HFFc6 (cell line): ENCODE measurements at places on chromosomes 7 and 10. TPM values are rescaled to one million over a fixed set of nuclear protein-coding genes. Genes with fewer than 3 reads are reported as not detected.

Gene TFPI2
- 34.9 to 85.6 TPM (median 56.0 TPM) in 3 replicates for total RNA-seq

Gene PYROXD2
- total RNA-seq = 9.5 to 12.6 TPM (median 9.9 TPM) in 3 replicates

Gene HTR5A
- total RNA-seq = not detected in 3 replicates

Gene CXCL12
- total RNA-seq = 114 to 189 TPM (median 120 TPM) in 3 replicates

Gene POLR3A
- 19.4 to 22.0 TPM (median 20.7 TPM) in 3 replicates for total RNA-seq

Gene SCRN1
- 142 and 159 TPM in 2 replicates for total RNA-seq

Gene GPER1
- total RNA-seq = 4.8 to 7.9 TPM (median 6.1 TPM) in 3 replicates

Gene NEBL
- total RNA-seq = not detected in 2 replicates

Gene LSM5
- 51.1 and 63.2 TPM in 2 replicates for total RNA-seq

Gene NPC1L1
- total RNA-seq = not detected in 3 replicates

DNA sequence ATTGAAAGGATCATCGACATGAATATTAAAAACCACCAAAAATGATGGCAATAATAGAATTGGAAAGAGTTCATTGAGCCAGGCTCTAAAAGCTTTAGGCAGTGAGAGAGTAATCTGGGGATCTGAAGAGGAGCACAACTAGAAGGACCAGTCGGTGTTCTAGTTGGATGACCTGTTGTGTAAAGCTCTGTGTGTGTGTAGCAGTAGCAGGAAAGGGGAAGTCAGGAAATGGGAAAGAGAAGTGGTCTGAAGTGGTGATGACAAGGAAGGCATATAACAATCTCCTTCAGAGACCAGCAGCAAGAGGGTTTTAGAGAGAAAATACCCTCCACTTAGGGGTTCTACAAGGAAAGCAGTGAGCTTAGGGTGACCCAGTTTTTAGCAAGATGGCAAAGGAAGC, 539.2 kb downstream of the HTR7 start:
- no peaks in the 10 kb centered on the region for H3K27me3 ChIP-seq
- H3K4me1 ChIP-seq = peaks cover 28% of the 10 kb centered on the region
- H3K27ac ChIP-seq = no peak overlapping the region
- H3K4me3 ChIP-seq = no peak overlapping the region
- no peaks in the 10 kb centered on the region for H3K36me3 ChIP-seq

DNA sequence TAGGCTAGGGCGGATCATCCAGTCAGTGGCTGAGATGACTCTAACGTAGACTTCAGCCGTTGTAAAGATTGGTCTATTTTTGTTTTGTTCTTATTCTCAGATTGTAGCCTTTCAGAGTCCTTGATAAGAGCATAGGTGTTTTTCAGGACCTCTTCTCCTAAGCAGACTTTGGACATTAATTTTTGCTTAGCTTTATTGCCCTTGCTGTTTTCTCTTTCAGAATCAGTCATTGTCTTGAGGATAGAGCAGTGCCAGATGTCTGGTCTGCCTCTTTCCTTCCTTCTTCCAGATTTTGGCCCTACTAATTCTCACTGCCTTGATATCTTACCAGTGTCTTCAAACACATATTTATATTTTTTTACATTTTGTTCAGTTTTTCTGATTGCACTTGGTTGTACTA, 49.5 kb downstream of the C1GALT1 start:
- H3K27ac ChIP-seq = no peak overlapping the region
- H3K4me3 ChIP-seq = no peak overlapping the region
- H3K4me1 ChIP-seq = peaks cover 33% of the 10 kb centered on the region
- H3K27me3 ChIP-seq = no peaks in the 10 kb centered on the region
- peaks cover 16% of the 10 kb centered on the region for H3K36me3 ChIP-seq
- no peak for DNase-seq

DNA sequence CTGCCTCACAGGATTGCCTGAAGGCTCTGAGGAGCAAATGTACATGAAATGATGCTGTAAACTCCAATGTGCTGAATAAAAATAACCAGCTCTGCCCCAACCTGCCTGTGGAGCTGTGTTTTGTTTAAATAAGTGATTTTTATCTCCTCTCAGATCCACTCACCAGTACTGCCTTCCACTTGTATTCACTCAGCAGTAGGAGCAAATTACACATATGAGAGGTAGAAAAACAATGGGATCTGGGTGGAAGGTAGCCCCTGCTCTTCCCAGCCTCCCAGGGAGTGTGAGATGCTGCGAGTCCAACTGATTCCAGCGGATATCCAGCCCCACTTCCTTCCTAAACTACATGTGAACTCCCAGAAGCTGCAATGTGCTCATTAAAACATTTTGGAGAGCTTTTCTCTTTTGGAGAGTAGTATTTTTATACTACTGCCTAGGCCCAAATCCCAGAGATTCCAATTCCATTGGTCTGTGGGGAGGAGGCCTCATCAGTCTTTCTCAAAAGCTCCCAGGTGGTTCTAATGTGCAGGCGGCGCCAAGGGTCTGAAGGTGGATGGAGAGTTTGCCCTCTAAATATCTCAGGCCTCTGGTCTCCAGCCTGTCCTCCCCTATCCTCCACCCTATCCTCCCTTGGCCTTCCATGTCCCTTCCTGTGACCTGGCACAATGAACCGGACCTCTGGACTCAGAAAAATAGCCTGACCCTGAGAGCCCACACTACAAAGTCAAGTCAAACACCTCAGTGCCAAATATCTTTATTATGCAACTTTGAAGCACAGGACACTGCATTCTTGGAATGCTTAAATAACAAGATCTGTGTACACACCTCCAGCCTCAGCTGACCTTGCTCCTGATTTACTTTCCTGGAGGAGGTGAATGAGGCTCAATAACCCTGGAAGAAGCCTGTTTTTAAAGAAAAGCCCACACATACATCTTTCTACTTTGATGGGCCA, 46.2 kb downstream of the CPVL start:
- no peaks in the 10 kb centered on the region for H3K36me3 ChIP-seq
- H3K27ac ChIP-seq = no peak overlapping the region
- H3K4me1 ChIP-seq = no peaks in the 10 kb centered on the region
- peaks cover 2% of the 10 kb centered on the region; the same call in 1 of the 2 replicates for H3K27me3 ChIP-seq

- H3K4me1 ChIP-seq = peaks cover 47% of the 10 kb centered on the region
- H3K27ac ChIP-seq = peak overlapping the region; percentile 80
- DNase-seq = peak; percentile 76
- H3K4me3 ChIP-seq = no peak overlapping the region
- H3K36me3 ChIP-seq = no peaks in the 10 kb centered on the region; the same call in 1 of the 2 replicates
Measured at GRCh38 chr10:18610517-18610916, 40.9 kb downstream of the NSUN6 start.

- no peaks in the 10 kb centered on the region for H3K4me1 ChIP-seq
- no peaks in the 10 kb centered on the region for H3K36me3 ChIP-seq
- no peak overlapping the region for H3K27ac ChIP-seq
- no peak overlapping the region for H3K4me3 ChIP-seq
Measured at GRCh38 chr7:12373580-12374263, 29.9 kb downstream of the VWDE start.

GRCh38 chr7:128309976-128310375, 33.7 kb downstream of the RBM28 start:
- peaks cover 51% of the 10 kb centered on the region for H3K36me3 ChIP-seq
- H3K27me3 ChIP-seq = no peaks in the 10 kb centered on the region; the same call in 1 of the 2 replicates
- no peak overlapping the region for H3K4me3 ChIP-seq
- no peak for DNase-seq

DNA sequence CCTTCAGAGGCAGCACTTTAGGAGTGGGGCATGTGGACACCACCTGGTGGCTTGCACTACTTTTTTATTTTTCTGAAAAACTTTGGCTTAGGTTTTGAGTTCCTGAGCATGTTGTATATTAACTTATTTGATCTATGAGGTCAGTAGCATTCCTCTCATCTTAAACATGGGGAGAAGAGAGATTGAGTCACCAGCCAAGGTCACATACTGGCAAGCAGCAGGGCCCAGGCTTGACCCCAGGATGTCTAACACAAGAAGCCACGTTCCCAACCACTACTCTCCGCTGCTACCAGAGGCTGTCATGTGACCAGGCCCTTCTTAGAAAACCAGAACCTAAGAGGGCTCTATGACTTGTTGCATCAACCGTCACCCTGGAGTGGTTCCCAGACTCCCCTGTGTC, 210.3 kb upstream of the GPR26 start:
- no peak overlapping the region for H3K27ac ChIP-seq
- no peaks in the 10 kb centered on the region; the same call in 1 of the 2 replicates for H3K27me3 ChIP-seq
- H3K4me1 ChIP-seq = no peaks in the 10 kb centered on the region
- no peaks in the 10 kb centered on the region for H3K36me3 ChIP-seq
- no peak overlapping the region for H3K4me3 ChIP-seq

GRCh38 chr10:23478570-23478969, 39.7 kb downstream of the OTUD1 start:
- peaks cover 9% of the 10 kb centered on the region for H3K27me3 ChIP-seq
- no peaks in the 10 kb centered on the region for H3K4me1 ChIP-seq

GRCh38 chr7:151629713-151630272, 110.1 kb upstream of the RHEB start:
- H3K4me1 ChIP-seq = peaks cover 26% of the 10 kb centered on the region
- H3K4me3 ChIP-seq = peak overlapping the region; percentile 11; the same call in 1 of the 2 replicates
- DNase-seq = no peak
- no peak overlapping the region for H3K27ac ChIP-seq
- H3K27me3 ChIP-seq = peaks cover 1% of the 10 kb centered on the region; the same call in 1 of the 2 replicates

- H3K4me3 ChIP-seq = no peak overlapping the region
- no peak for DNase-seq
- no peak overlapping the region for H3K27ac ChIP-seq
- H3K27me3 ChIP-seq = peaks cover 1% of the 10 kb centered on the region; the same call in 1 of the 2 replicates
- no peaks in the 10 kb centered on the region for H3K4me1 ChIP-seq
- H3K36me3 ChIP-seq = peaks cover 5% of the 10 kb centered on the region; the same call in 1 of the 2 replicates
Measured at GRCh38 chr7:37526623-37527022, 78.0 kb upstream of the ELMO1 start.

DNA sequence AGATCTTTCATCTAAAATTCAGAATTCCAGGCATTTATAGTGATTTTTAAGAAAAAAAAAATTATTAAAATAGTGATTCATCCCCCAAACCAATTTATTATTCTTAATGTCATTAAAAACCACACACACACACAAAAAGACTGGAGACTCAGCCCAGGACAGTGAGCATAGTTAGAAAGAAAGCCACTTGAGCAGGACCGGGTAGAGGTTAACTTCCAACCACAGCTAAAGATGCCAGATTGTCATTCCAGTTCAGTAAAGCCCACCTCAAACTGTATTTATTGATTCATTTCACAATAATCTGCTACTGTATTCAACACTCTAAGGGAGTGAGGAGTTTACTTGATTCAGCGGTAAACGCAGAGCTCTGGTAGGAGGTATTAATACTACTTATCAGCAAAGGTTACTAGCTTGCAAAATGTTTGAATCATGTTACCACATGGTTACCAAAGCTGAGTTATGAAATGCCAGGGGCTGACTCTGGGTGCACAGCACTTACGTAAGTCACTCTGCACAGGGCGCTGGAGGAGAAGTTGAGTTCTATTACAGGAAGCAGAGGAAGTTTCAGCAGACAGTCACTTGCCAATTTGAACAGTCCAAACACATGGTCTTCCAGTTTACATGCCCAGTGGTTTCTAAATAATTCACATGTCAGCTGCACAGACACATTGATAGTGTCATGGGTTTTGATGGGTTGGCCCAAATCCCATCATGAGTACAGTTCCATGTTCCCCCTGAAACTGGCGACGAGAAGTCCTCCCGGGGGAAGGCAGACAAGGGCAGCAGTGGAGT, 64.6 kb downstream of the KLF6 start:
- H3K4me1 ChIP-seq = no peaks in the 10 kb centered on the region
- no peak overlapping the region for H3K27ac ChIP-seq
- DNase-seq = peak; percentile 3
- no peaks in the 10 kb centered on the region for H3K36me3 ChIP-seq

DNA sequence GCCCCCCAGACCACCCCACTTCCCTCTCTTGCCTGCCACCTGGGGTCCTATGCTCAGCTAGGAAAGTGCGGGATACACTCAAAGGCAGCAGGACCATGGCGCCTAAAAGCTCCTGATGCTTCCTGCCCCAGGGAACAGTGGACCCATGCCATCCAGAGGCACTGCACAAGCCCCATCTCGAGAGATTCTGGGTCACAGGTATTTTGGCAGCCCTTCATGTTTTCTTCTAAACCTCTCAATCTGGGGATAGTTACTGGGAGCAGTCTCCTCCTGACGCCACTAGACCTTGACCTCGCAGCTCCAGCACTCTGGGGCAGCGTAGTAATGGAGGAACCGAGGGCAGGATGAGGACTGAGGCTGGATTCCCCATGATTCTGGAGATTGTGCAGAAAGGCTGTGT, 107.1 kb downstream of the GRK5 start:
- no peak overlapping the region for H3K4me3 ChIP-seq
- H3K36me3 ChIP-seq = no peaks in the 10 kb centered on the region
- no peak for DNase-seq
- H3K27ac ChIP-seq = peak overlapping the region; percentile 99; the same call in 1 of the 2 replicates
- peaks cover 43% of the 10 kb centered on the region for H3K4me1 ChIP-seq
- H3K27me3 ChIP-seq = peaks cover 1% of the 10 kb centered on the region; the same call in 1 of the 2 replicates

GRCh38 chr7:99255463-99255862, 17.2 kb upstream of the MYH16 start:
- H3K27me3 ChIP-seq = peaks cover 2% of the 10 kb centered on the region
- no peak overlapping the region for H3K27ac ChIP-seq
- no peak overlapping the region for H3K4me3 ChIP-seq
- no peak for DNase-seq
- no peaks in the 10 kb centered on the region for H3K4me1 ChIP-seq

DNA sequence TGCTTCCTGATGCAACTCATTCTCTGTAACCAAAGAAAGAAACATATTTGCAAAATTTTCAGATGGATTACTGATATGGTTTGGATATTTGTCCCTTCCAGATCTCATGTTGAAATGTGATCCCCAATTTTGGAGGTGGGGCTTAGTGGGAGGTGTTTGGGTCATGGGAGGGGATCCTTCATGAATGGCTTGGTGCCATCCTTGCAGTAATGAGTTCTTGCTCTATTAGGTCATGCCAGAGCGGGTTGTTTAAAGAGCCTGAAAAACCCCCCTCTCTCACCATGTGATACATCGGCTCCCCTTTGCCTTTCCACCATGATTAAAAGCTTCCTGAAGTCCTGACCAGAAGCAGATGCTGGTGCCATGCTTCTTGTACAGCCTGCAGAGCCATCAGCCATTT, 43.8 kb upstream of the PRKG1 start:
- H3K4me1 ChIP-seq = peaks cover 17% of the 10 kb centered on the region
- H3K36me3 ChIP-seq = no peaks in the 10 kb centered on the region
- H3K4me3 ChIP-seq = no peak overlapping the region
- DNase-seq = no peak
- H3K27ac ChIP-seq = no peak overlapping the region
- H3K27me3 ChIP-seq = peaks cover 2% of the 10 kb centered on the region

GRCh38 chr10:121598263-121599249, at the start of gene FGFR2:
Gene FGFR2, minus strand, starts transcription at chr10:121598444. Its CDS starts 4,627 bp downstream, at chr10:121593817.
- H3K36me3 ChIP-seq = no peaks in the 10 kb centered on the region
- DNase-seq = no peak
- no peaks in the 10 kb centered on the region for H3K4me1 ChIP-seq
- peaks cover 14% of the 10 kb centered on the region for H3K27me3 ChIP-seq
- H3K4me3 ChIP-seq = no peak within 1 kb of the TSS
- no peak within 1 kb of the TSS for H3K27ac ChIP-seq

GRCh38 chr7:23426876-23427275, 43.4 kb downstream of the IGF2BP3 start:
- H3K27me3 ChIP-seq = no peaks in the 10 kb centered on the region
- H3K4me1 ChIP-seq = peaks cover 42% of the 10 kb centered on the region
- H3K36me3 ChIP-seq = no peaks in the 10 kb centered on the region

DNA sequence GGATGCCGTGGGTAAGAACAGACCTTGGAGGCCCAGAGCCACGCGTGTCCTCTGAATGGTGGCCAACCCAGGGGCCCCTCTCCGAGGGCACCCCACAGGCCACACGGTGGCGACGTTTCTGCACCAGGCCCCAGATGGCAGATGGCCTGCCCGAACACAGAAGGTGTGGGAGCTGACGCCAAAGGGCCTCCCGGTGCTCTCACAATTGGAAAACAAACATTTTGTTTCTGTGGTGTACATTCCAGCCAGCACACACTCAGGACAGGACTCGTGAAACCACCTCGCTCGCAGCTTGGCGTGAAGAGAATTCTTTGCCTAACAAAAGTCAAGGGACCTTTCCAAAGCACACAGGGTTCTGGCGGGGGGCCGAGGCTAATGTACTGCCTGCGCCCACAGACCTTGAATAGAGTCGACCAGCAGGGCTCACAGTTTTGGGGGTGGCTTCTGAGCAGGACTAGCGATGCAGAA, 112.1 kb downstream of the FAM53B start:
- no peaks in the 10 kb centered on the region for H3K36me3 ChIP-seq
- no peak overlapping the region for H3K4me3 ChIP-seq
- no peak overlapping the region for H3K27ac ChIP-seq
- no peak for DNase-seq
- no peaks in the 10 kb centered on the region for H3K4me1 ChIP-seq
